Stimulated activated memory B cell treated with anti-CD40 and anti-IgM and Interleukin-4, amounts not matched to agents 10 μg/mL and 1 μg/mL and 100 μg/mL, for 72 hours (primary cell): ENCODE measurements at places on chromosomes 4 and X.

DNA sequence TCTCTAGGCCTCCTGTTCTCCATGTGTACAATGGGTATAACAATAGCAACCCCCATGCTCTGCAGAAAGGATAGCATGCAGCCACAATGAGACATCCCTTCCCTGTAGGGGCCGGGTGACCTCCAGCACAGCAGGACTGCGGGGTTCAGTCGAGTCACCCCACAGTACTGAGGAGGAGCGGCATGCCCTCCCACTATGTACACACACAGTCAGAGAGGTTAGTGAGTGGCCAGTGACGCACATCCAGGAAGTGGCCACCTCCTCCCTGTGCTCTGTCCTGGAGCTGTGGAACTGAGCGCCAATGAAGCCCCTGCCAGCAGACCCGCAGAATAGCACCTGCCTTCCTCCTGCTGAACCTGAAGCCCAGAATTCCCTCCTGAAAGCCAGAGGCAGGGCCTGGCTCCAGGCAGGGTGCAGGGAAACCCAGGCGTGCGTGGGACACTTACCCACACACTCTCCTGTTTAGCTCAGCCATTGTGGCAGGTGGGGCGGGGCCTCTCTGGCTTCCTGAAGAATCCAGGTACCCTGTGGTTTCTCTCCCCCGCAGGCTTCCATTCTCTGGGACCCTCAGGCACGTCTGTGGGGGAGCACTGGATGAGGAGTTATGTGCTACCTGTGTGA lies 50.0 kb downstream of the WFS1 start:
- peaks cover 84% of the 10 kb centered on the region for H3K27me3 ChIP-seq
- H3K27ac ChIP-seq = no peak overlapping the region
- no peaks in the 10 kb centered on the region for H3K4me1 ChIP-seq
- H3K4me3 ChIP-seq = no peak overlapping the region

- H3K36me3 ChIP-seq = no peaks in the 10 kb centered on the region
- H3K4me1 ChIP-seq = no peaks in the 10 kb centered on the region
- no peak for ATAC-seq
- no peak overlapping the region for H3K27ac ChIP-seq
- no peak overlapping the region for H3K4me3 ChIP-seq
These were observed 423.3 kb downstream of the RAPGEF2 start for GRCh38 chr4:159526172-159526571.

GRCh38 chr4:86950831-86951525 lies 16.2 kb downstream of the AFF1 start:
- no peak overlapping the region for H3K27ac ChIP-seq
- H3K4me1 ChIP-seq = peaks cover 25% of the 10 kb centered on the region
- ATAC-seq = no peak

GRCh38 chr4:107148904-107149303 lies 112.8 kb upstream of the DKK2 start:
- H3K27ac ChIP-seq = no peak overlapping the region
- no peaks in the 10 kb centered on the region for H3K4me1 ChIP-seq
- no peaks in the 10 kb centered on the region for H3K27me3 ChIP-seq

GRCh38 chr4:134201216-134202161 lies at the start of gene PABPC4L:
PABPC4L (minus strand) TSS chr4:134201789; CDS start chr4:134201019, 770 bp downstream.
- ATAC-seq = no peak
- no peaks in the 10 kb centered on the region for H3K27me3 ChIP-seq

DNA sequence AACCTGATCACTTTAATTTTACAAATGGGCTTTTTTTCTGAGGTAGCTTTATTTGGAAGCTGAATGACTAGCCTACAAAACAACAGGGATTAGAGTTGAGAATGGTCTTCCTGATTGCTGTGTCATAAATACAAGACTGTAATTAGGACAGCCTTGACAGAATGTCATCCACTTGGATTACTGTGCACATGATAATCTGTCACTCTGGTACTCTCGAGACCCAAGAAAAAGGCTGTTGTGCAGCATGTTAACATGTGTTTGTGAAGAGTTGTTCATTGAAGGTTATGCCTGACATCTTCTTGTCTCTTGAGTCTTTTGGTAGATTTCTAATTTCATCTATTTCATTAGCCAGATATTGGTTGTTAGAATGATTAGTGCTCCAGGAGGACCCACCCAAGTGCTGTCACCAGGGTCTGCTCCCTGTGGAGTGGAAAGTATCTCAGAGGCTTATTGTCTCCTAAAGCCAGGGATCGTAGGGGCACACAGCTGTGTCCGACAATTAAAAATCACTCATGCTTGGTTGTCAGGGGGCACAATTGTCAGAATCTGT lies 212.2 kb upstream of the GPRIN3 start:
- ATAC-seq = no peak
- no peaks in the 10 kb centered on the region for H3K36me3 ChIP-seq
- H3K27me3 ChIP-seq = peaks cover 10% of the 10 kb centered on the region
- no peaks in the 10 kb centered on the region for H3K4me1 ChIP-seq

GRCh38 chrX:109679820-109680219 lies 53.2 kb downstream of the ACSL4 start:
- peaks cover 6% of the 10 kb centered on the region for H3K4me1 ChIP-seq
- H3K4me3 ChIP-seq = no peak overlapping the region
- no peaks in the 10 kb centered on the region for H3K27me3 ChIP-seq
- no peak overlapping the region for H3K27ac ChIP-seq
- no peak for ATAC-seq

GRCh38 chr4:17701138-17701839 lies 80.1 kb downstream of the FAM184B start:
- ATAC-seq = peak; percentile 34
- H3K36me3 ChIP-seq = peaks cover 7% of the 10 kb centered on the region
- H3K27ac ChIP-seq = no peak overlapping the region
- peaks cover 8% of the 10 kb centered on the region for H3K27me3 ChIP-seq
- no peak overlapping the region for H3K4me3 ChIP-seq
- no peaks in the 10 kb centered on the region for H3K4me1 ChIP-seq

GRCh38 chrX:151871244-151871643 lies 41.4 kb upstream of the MAGEA4 start:
- no peak overlapping the region for H3K27ac ChIP-seq
- H3K4me3 ChIP-seq = no peak overlapping the region
- H3K36me3 ChIP-seq = no peaks in the 10 kb centered on the region

- H3K4me3 ChIP-seq = no peak overlapping the region
- no peak for ATAC-seq
- no peak overlapping the region for H3K27ac ChIP-seq
- H3K27me3 ChIP-seq = no peaks in the 10 kb centered on the region
- no peaks in the 10 kb centered on the region for H3K4me1 ChIP-seq
These were observed 322.5 kb upstream of the NR3C2 start for GRCh38 chr4:148764720-148765119.

DNA sequence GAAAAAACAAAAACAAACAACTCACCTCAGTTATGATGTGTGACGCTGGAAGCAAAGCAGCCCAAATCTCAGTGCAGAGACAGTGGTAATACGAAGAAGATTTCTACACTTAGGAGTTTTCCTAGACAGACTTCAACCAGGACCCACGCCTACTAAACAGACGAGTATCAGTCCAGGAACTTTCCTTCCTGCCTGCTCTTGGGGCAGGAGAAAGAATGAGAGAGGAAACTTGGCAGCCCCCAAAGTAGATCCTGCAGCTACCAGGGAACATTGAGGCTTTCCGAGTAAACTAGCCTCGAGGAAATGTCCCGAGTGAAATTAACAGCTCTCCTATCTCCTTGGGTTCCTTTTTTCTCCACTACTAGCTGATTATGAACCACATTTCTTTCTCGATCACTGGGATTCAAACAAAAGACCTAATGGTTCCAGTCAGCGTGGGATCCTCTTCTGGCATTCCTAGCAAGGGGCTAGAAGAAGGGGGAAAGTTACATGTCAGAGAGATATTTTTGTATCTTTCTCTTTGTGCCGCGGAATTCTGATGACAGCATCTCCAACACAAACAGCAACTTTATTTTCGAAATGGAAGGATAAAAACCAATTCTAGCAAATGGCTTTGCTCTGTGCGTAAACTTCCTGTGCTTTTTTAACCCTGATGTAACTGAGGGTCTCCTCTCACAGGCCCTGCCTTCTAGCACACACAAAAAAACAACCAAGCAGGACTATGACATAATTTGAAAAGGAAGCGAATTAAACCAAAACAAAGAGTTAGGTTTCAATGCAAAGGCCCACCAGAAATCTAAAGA lies 53.2 kb downstream of the PPM1K start:
- H3K36me3 ChIP-seq = no peaks in the 10 kb centered on the region
- H3K4me1 ChIP-seq = no peaks in the 10 kb centered on the region
- H3K27ac ChIP-seq = no peak overlapping the region
- no peaks in the 10 kb centered on the region for H3K27me3 ChIP-seq

GRCh38 chrX:111116666-111117065 lies 20.7 kb downstream of the PAK3 start:
- ATAC-seq = no peak
- no peak overlapping the region for H3K27ac ChIP-seq
- no peaks in the 10 kb centered on the region for H3K4me1 ChIP-seq
- H3K4me3 ChIP-seq = no peak overlapping the region

DNA sequence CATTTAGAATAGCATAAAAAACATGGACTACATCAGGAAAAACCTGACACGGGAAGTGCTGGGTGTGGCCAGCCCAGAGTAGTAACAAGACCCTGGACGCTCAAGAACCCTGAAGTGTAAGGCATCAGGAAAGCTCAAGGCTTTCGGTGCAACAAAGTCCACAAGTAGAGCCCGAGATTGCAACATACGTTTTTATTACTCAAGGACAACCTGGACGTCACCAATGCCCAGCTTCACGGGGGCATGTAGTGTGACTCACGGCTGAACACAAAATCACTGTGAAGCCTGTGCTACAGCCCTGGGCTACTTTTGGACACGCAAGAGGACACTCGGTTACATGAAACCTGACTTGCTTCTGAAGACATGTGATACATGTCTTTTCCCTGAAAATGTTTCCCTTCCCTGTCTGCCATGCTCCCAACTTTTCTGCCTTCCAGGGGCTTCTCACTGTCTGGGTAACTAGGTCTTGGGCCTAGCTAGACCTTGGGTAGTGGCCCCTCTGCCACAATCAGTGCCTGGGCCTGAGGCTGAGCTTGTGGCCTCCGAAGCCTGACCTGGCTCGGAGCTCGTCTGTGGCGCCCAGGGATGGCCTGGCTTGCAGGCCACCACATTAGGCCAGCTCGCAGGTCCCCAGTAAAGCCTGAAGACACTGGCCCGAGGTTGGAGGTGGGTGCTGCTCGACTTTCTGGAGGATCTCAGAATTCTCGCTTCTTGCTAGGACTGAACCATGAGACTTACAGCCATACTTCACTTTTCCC lies 9.2 kb downstream of the IRAK1 start:
- no peak for ATAC-seq
- peaks cover 19% of the 10 kb centered on the region for H3K36me3 ChIP-seq
- H3K27me3 ChIP-seq = no peaks in the 10 kb centered on the region
- no peak overlapping the region for H3K4me3 ChIP-seq
- peaks cover 40% of the 10 kb centered on the region for H3K4me1 ChIP-seq

- H3K27ac ChIP-seq = no peak overlapping the region
- H3K36me3 ChIP-seq = no peaks in the 10 kb centered on the region
- no peak overlapping the region for H3K4me3 ChIP-seq
- H3K4me1 ChIP-seq = no peaks in the 10 kb centered on the region
These were observed 86.7 kb downstream of the CNGA2 start for GRCh38 chrX:151821226-151821625.

- H3K4me1 ChIP-seq = peaks cover 29% of the 10 kb centered on the region
- peaks cover 46% of the 10 kb centered on the region for H3K36me3 ChIP-seq
- H3K27me3 ChIP-seq = no peaks in the 10 kb centered on the region
- no peak for ATAC-seq
- no peak overlapping the region for H3K27ac ChIP-seq
- H3K4me3 ChIP-seq = no peak overlapping the region
These were observed 6.4 kb downstream of the ELK1 start for GRCh38 chrX:47643926-47644325.

- no peak overlapping the region for H3K4me3 ChIP-seq
- ATAC-seq = no peak
- H3K36me3 ChIP-seq = no peaks in the 10 kb centered on the region
- peaks cover 17% of the 10 kb centered on the region for H3K4me1 ChIP-seq
- peaks cover 40% of the 10 kb centered on the region for H3K27me3 ChIP-seq
These were observed 4.8 kb downstream of the ADAMTS3 start for GRCh38 chr4:72564184-72564583.

DNA sequence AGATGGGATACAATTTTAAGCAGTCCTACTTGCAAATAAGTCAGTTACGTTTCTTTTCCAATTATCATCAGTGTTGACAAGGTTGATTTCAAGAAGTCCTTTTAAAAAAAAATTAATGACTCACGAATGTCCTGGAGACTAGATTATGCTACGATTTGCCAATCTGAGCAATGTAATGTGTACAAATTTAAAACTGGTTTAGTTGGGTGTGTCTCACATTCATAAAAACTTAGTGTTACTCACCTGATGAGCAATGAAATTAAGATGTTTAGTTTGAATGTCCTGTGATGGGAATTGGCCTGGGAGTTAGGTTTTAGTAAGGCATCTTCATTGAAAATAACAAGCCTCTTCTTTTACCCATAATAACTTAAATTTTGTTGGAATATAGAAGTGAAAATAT lies 136.7 kb upstream of the POF1B start:
- H3K4me3 ChIP-seq = no peak overlapping the region
- no peak for ATAC-seq
- no peaks in the 10 kb centered on the region for H3K4me1 ChIP-seq
- no peak overlapping the region for H3K27ac ChIP-seq
- no peaks in the 10 kb centered on the region for H3K27me3 ChIP-seq

GRCh38 chrX:139002319-139002718 lies 290.8 kb upstream of the FGF13 start:
- no peaks in the 10 kb centered on the region for H3K36me3 ChIP-seq
- H3K4me3 ChIP-seq = no peak overlapping the region
- no peaks in the 10 kb centered on the region for H3K27me3 ChIP-seq
- H3K4me1 ChIP-seq = no peaks in the 10 kb centered on the region
- H3K27ac ChIP-seq = no peak overlapping the region

DNA sequence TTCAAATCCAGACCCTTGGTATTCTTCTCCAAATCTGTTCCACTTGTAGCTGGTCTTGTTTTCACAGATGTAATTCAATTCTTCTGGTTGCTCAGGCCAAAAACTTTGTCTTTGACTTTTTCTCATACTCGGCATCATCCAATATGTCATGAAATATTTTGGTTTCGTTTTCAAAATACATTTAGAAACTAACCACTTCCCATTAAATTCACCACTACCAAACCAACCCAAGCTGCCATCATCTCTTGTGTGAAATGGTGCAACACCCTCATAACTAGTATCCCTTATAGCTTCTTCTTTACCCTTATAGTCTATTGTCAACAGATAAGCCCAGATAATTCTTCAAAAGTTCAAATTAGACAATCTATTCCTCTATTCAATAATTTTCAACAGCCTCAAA lies 192.1 kb downstream of the PRR32 start:
- H3K27ac ChIP-seq = no peak overlapping the region
- no peaks in the 10 kb centered on the region for H3K4me1 ChIP-seq
- no peak for ATAC-seq
- no peaks in the 10 kb centered on the region for H3K27me3 ChIP-seq
- H3K4me3 ChIP-seq = no peak overlapping the region

GRCh38 chr4:3250438-3250955 lies 1.5 kb downstream of the MSANTD1 start:
- H3K27ac ChIP-seq = no peak overlapping the region
- H3K36me3 ChIP-seq = peaks cover 26% of the 10 kb centered on the region
- H3K27me3 ChIP-seq = no peaks in the 10 kb centered on the region

- H3K36me3 ChIP-seq = no peaks in the 10 kb centered on the region
- peak overlapping the region; percentile 22 for H3K27ac ChIP-seq
- peak overlapping the region; percentile 86 for H3K4me3 ChIP-seq
- peaks cover 43% of the 10 kb centered on the region for H3K27me3 ChIP-seq
- H3K4me1 ChIP-seq = peaks cover 26% of the 10 kb centered on the region
These were observed 877 bp upstream of the SLC16A2 start for GRCh38 chrX:74420196-74421035.

GRCh38 chr4:175891851-175892250 lies 79.8 kb upstream of the GPM6A start:
- H3K27ac ChIP-seq = no peak overlapping the region
- no peaks in the 10 kb centered on the region for H3K4me1 ChIP-seq
- H3K36me3 ChIP-seq = no peaks in the 10 kb centered on the region
- H3K4me3 ChIP-seq = no peak overlapping the region
- H3K27me3 ChIP-seq = no peaks in the 10 kb centered on the region
